ENCODE measurements at places on chromosomes 4 and X. TPM values are rescaled to one million over a fixed set of nuclear protein-coding genes. Genes with fewer than 3 reads are reported as not detected.

MYOZ2 gene
- total RNA-seq, result not detected

PTPN13 gene
- total RNA-seq, result 0.92 TPM

CPE gene
- not detected for total RNA-seq

PLAC8 gene
- total RNA-seq, result 14.9 TPM

DUSP21 gene
- total RNA-seq, result not detected

HELT gene
- total RNA-seq, result not detected

SLC2A9 gene
- total RNA-seq, result 3.0 TPM

ERAS gene
- total RNA-seq, result not detected

RBMX gene
- total RNA-seq, result 431 TPM

NEIL3 gene
- total RNA-seq, result 1.2 TPM

MBNL3 gene
- total RNA-seq, result 14.5 TPM

AGTR2 gene
- total RNA-seq, result not detected

MEPE gene
- not detected for total RNA-seq

PPEF2 gene
- total RNA-seq, result not detected

KLHL13 gene
- 0.35 TPM for total RNA-seq

TRIM61 gene
- total RNA-seq, result 1.2 TPM

SULT1B1 gene
- total RNA-seq, result not detected

ZNF718 gene
- 4.5 TPM for total RNA-seq

NUDT11 gene
- 2.8 TPM for total RNA-seq

GPRASP2 gene
- 0.33 TPM for total RNA-seq

USO1 gene
- 28.1 TPM for total RNA-seq

UGT2B10 gene
- not detected for total RNA-seq

MAGEA4 gene
- not detected for total RNA-seq

CENPVL1 gene
- not detected for total RNA-seq

MAGEA9 gene
- total RNA-seq, result not detected

GPR82 gene
- 0.27 TPM for total RNA-seq

SPANXB1 gene
- not detected for total RNA-seq

NOCT gene
- total RNA-seq, result 25.8 TPM

GYPB gene
- not detected for total RNA-seq

DDIT4L gene
- 0.08 TPM for total RNA-seq

NR3C2 gene
- 2.0 TPM for total RNA-seq

MAD2L1 gene
- 39.6 TPM for total RNA-seq

GSTCD gene
- 13.2 TPM for total RNA-seq

RBM10 gene
- 81.4 TPM for total RNA-seq

All from activated T-cell treated with anti-CD3 and anti-CD28 coated beads, Interleukin-2, amount 50 U/mL, for 4 hours (primary cell).